ENCODE measurements at places on chromosomes 1 and 21.

GRCh38 chr1:10958614-10959013, 53.8 kb upstream of the TARDBP start:
- peak; percentile 80 for DNase-seq

GRCh38 chr21:45004481-45005247, 64.8 kb downstream of the SLX9 start:
- DNase-seq = no peak

DNA sequence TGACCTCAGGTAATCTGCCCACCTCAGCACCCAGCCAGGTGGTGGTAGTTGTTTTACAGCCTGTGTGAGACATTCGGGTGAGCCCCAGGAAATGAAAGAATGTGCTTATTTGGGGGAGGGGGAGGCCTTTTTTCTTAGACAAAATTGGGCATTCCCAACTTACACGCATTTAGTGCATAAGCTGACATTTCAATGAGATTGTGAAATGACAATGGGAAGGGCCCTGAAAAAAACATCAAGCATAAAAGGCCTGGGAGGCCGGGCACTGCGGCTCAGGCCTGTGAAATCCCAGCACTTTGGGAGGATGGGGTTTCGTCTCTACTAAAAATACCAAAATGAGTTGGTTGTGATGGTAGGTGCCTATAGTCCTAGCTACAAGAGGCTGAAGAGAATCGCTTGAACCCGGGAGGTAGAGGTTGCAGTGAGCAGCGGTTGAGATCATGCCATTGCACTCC, 5.0 kb downstream of the GAS5 start:
- DNase-seq = no peak

DNA sequence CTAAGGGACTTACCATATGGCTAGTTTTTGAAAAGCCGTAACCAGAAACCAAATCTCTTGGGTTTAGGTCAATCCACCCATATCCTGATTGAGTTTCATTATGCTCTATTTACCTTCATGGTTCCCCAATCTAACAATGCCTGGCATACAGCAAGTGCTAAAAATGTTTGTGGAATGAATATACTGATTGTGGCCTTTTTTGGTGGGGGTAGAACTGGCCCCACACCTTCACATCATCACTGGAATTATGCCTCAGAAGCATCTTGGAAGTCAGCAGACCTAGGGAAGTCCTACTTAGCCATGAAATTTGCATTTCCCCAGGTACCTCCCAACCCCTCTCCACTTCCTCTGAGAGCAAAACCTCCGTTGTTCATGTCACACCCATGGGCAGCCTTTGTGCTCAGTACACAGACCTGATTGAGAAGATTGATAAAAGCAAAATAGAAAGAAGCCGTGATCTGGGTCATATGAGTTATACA, 17.8 kb upstream of the SLAMF1 start:
- DNase-seq = no peak

DNA sequence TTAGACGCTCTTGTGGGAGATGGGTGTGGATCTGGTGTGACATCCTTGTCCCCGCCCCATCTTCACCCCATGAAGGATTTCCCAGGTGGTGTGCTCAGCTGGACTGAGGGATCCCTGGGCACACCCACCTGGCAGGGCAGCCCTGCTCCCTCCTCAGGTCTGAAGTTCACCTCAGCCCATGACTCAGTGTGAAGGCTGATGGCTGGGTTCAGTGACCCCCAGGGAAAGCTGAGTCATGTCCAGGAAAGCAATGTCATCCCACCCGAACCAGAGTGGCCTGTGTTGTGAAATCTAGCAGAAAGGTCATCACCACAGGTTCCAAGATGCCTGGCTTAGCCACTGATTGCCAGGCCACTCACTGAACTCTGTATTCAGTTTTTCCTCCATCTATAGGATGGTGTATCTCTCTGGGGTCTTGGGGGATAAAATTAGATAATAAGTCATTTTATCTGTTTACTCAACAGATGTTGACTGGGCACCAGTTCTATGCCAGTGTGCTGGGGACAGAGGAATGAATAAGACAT, 97.7 kb upstream of the JUN start:
- no peak for DNase-seq

GRCh38 chr1:24109686-24110475, 2.1 kb downstream of the MYOM3 start:
- no peak for DNase-seq

- no peak for DNase-seq
Measured at GRCh38 chr1:246779561-246780175, 55.5 kb downstream of the SCCPDH start.

GRCh38 chr1:218845589-218845988, 328.1 kb upstream of the LYPLAL1 start:
- DNase-seq = no peak

DNA sequence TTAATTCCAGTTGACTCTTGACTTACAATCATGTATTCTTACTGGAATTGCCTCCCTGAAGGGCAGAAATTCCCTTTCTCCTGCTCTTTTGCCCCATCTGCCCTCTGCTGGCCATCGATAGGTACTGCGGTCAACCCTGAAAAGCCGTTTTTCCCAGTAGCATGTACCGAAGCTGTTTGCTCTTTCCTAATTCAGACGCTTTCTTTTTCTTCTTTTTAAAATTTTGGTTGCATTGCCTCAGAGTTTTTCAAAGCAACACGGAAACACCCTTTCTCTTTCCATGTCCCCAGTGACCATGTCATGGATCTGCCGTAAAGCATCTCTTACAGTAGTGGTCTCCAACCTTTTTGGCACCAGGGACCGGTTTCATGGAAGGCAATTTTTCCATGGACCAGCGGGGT, 164.2 kb upstream of the C1orf21 start:
- DNase-seq = peak; percentile 56

Measured in NCI-H2171 treated with DMSO at 0.1 percent for 48 hours (cell line).